Endothelial cell (in vitro differentiated cells): ENCODE measurements at places on chromosomes 13 and 19.

DNA sequence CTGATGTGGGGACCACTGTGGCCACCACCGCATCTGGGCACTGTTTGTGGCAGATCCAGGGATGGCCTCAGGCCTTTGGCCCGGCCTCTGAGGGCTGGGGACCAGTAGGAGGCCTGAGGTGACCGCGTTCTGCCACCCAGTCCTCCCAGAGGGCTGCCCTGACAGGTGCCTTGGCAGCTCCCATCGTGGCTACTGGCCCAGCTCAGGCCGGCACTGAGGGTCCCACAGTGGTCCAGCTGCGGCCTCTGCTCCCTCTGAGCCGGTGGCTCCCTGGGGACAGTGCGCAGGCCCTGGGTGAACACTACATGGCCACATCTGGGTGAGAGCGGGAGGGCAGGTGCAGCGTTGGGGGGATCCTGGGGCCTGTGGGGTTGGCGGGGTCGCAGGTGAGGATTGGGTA, 61.9 kb downstream of the KDM4B start:
- DNase-seq = no peak

DNA sequence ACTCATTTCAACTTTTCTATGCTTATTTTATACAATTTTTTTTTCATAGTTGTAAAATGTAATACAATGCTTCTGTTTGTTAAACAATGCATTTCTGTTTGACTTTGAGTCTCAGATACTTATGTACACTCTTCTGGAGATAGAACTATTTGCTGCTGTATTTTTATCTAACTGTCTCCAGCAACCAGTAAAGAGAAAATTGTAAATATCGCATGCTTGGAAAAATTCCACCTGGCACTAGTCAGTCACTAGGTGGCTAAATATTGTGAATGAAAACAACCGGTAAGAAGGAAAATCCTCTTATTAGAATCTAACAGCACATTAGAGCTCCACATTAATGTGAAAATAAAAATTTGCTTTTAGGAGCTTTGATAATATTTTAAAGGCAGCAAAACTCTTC, 876.5 kb downstream of the PCDH9 start:
- no peak for DNase-seq

- DNase-seq = peak; percentile 89
Measured at GRCh38 chr19:38729653-38730469, 14.4 kb downstream of the CAPN12 start.

DNA sequence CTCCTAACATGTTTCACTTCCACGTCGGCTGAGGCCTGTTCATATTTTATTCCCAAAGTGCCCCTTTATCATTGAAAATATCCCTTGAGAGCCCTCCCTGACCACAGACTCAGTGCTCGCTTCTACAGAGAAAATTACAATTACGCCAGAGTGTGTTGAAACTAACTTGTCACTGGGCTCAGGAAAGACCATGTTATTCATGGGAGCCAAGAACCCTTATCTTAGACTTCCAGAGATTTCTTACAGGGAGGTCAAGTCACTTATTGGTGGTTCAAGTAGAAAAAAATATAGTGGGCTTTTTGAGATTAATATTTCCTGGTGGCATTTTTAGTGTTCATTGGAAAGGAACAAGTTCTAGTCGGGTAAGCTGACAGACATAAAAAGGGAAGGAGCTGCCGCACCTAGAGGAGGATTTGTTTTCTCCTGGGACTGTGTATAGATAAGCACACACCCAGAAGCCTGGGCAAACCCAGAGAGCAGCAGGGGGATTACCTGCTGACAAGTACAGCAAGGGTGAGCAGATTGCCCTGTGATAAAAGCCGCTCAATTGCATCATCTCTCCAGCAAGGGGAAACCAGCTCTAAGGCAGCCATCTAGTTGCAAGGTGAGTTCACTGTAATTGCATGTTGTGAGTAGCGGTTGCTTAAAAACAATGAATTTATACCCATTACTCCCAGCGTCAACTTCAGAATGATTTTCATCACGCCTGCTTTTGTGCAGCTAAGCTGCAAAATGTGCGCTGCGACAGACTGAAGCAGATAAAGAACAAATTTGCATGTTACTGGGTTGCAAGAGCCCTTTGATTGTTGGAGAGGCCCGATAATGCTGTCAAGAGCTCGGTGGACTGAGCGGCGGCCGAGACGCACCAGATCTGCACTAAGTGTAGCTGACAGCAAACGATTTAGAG, 46.2 kb downstream of the DCT start:
- no peak for DNase-seq

GRCh38 chr19:3655402-3656072, 28.9 kb upstream of the CACTIN start:
- DNase-seq = no peak

DNA sequence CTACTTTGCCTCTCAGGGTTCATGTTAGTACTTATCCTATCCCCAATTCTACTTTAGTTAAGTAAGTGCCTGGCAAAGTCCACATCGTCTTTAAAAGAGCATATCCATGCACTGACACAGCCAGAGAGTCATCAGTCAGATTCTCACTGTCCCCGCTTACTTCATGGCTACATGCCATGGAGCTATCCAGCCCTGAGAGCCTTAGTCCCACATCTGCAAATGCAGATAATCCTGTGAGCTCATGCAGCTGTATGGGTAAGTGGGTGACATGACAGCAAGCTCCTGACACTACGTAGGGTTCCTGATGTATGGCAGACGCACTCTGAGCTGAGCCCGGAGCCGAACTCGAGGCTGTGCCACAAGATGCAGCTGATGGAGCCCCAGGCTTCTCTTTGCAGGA, 661.5 kb downstream of the LIG4 start:
- DNase-seq = no peak

GRCh38 chr19:3573162-3573857, 566 bp downstream of the HMG20B start:
- DNase-seq = no peak

- no peak for DNase-seq
Measured at GRCh38 chr13:108316413-108316812, 46.9 kb downstream of the TNFSF13B start.

DNA sequence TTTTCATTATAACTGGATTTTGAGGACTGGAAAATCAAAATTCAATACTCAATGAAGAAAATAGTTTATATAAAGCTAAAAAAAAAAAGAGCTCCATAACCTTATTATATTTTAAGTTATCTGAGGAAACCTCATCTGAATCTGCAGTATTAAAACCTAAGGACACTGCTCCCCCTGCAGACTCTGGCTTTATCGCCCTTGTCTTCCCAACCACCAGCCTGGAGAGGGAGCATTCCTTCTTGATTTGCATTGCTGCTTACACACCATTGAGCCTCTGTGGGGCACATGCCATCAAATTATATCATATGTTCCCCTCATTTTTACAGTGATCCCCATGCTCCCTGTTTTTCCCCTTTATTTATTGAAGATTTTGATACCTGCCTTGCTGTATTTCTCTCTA, 871.4 kb upstream of the GPC6 start:
- peak; percentile 18 for DNase-seq

GRCh38 chr19:47032171-47032811, 12.7 kb downstream of the NPAS1 start:
- peak; percentile 64 for DNase-seq

DNA sequence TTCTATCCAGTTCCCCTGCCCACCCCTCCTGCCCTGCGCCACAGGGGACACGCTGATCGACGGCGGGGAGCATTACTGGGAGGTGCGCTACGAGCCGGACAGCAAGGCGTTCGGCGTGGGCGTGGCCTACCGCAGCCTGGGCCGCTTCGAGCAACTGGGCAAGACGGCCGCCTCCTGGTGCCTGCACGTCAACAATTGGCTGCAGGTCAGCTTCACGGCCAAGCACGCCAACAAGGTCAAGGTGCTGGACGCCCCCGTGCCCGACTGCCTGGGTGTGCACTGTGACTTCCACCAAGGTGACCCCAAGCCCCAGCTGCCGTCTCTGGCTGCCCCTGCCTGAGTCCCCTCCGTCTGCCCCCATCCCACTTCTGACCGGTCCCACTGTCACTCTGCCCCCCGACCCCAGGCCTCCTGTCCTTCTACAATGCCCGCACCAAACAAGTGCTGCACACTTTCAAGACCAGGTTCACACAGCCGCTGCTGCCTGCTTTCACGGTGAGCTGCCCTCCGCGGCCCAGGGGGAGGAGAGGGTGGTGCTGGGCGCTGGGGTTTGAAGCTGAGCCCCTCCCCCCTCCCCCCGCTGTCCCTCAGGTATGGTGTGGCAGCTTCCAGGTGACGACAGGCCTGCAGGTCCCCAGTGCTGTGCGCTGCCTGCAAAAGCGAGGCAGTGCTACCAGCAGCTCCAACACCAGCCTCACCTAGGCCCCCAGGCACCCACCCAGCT, 15.5 kb downstream of the STAP2 start:
- DNase-seq = no peak

DNA sequence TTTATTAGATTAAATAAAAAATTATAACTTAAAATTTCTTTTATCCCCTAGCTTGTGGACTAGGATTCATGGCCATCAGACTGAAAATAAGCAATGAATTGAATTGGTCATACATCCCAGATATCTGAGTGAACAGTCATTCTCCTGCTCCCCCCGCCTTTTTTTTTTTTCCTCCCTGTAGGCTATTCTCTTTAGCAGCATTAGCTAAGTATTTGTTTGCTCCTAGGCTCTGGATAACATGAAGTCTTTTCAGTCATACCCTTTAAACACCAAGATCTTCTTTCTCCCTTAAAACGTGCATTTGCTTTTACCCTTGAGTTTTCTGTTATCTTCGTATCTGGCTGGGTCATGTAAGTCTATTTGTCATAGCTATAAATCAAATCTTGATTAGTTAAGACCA, 866.7 kb upstream of the SPRY2 start:
- DNase-seq = no peak

- DNase-seq = peak; percentile 92
Measured at GRCh38 chr19:16041299-16041990, 34.9 kb upstream of the TPM4 start.

- no peak for DNase-seq
Measured at GRCh38 chr13:30576528-30576927, 41.2 kb upstream of the USPL1 start.

DNA sequence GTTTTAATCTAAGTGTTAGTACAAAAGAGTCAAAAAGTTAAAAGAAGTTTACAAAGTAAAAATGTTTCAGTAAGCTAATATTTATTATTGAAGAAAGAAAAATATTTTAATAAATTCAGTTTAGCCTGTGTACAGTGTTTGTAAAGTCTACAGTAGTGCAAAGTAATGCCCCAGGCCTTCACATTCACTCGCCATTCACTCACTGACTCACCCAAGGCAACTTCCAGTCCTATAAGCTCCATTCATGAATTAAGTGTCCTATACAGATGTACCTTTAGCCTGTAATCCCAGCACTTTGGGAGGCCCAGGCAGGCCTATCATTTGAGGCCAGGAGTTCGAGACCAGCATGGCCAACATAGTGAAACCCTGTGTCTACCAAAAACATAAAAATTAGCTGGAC, 24.1 kb upstream of the AKAP11 start:
- DNase-seq = no peak

GRCh38 chr19:41367848-41368301, 3.9 kb upstream of the B9D2 start:
- no peak for DNase-seq

DNA sequence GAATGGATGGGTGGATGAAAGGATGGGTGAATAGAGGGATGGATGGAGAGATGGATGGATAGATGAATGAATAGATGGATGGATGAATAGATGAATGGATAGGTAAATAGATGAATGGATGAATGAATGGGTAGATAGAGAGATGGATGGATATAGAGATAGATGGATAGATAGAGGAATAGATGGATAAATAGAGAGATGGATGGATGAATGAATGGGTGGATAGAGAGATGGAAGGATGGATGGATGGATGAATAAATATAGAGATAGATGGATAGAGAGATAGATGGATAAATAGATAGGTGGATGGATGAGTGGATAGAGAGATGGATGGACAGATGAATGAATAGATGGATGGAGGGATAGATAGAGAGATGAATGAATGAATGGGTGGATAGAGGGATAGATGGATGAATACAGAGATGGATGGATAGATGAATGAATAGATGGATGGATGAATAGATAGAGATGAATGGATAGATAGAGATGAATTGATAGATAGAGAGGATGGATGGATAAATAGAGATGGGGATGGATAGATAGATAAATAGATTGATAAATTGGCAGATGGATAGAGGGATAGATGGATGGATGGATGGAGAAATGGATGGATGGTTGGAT, 106.7 kb upstream of the SOX1 start:
- DNase-seq = no peak

DNA sequence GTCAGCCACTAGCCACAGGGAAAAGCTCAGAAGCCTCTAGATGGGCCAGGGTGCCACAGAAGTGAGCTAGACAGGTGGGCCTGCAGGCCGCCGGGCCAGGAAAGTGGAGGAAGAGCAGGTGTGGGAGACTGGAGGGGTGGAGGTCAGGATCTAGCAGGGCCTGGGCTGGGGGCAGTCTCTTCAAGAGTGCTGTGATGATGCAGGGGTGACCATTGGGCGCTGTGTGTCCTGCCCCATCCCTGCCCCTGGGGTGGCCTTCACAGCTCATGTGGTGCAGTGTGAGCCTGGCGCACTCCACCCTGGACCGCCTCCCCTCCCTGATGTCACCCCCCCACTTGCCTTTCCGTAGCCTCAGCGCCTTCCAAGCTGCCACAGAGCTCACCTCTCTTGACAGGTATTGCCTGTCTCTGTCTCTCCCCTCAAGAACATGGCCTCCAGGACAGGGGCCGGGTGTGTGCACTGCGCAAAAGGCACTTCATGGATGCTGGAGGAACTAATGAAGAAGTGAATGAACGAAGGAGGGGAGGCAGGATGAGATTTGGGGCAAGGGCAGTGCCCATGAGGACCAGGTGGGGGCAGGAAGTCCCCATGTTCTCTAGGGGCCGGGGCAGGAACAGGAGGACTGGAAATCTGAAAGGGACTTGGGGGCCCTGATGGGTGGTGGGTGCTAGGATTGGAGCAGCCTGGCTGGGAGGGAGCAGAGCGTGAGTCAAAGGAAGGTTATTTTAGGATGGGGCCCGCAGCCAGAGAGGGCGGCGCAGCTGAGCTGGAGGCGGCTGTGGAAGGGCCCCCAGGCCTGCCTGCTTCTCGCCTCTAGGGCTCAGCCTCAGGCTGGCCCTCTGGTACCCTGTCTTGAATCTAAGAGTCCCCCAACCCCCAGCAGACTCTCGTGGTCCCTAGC, 6.6 kb downstream of the SSBP4 start:
- DNase-seq = no peak

DNA sequence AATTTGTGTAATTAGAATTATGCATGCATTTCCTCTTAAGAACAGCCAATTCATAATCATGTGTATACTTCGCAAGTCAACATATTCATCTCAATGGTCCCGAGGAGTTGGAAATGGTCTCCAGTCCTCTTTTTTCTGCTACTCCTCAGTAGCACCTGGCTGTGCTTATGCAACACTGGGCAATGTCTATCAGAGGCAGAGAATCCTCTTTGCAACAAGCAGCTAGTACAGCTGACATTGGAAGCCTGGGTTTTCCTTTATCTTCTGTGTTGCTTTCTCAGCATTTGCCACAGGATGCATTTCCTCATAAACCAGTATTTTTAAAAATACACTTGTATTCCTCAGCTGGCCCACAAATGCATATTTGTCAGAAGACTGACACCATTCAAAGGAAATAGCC, 405.3 kb upstream of the GPC6 start:
- no peak for DNase-seq

GRCh38 chr13:113771709-113772331, 12.8 kb downstream of the TMEM255B start:
- DNase-seq = no peak

- DNase-seq = no peak
Measured at GRCh38 chr13:21065686-21066085, 4.3 kb upstream of the LATS2 start.

- no peak for DNase-seq
Measured at GRCh38 chr19:52214241-52214640, 24.4 kb downstream of the PPP2R1A start.

- DNase-seq = peak; percentile 37
Measured at GRCh38 chr19:35756377-35757230, at the start of gene HSPB6. TSS of gene HSPB6 (minus strand) at chr19:35757029. CDS start at chr19:35757008, 21 bp downstream.

GRCh38 chr13:97855570-97856303, 97.7 kb upstream of the IPO5 start:
- DNase-seq = peak; percentile 38
